NCI-H2029 treated with DMSO at 0.1 percent for 48 hours (cell line): ENCODE measurements at places on chromosomes 7 and 10.
A peak's percentile ranks its signal among the peaks of the same experiment; 100 is the strongest.

GRCh38 chr10:14080795-14081194 is 249.9 kb downstream of the FRMD4A start:
- no peak for DNase-seq

- DNase-seq = no peak
These were observed 11.4 kb downstream of the GGCT start for GRCh38 chr7:30493228-30493627.

DNA sequence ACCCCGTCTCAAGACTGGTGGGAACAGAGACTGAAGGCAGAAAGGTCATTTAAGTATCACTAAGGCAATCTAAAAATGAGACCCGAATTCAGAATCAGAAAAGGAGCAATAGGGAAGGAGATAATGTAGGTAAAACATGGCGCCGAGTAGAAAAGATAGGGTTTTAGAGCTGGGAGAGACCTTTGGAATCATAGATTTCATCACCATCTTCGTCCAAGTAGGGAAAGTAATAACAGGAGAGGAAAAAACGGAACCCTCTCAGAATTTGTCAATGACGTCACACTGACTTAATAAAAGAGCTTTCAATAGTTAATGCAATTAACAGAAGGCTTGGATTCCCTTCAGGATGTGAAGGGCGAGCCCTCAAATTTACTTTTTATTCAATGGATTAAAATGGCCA is 1.0 kb upstream of the UBN2 start:
- DNase-seq = no peak

DNA sequence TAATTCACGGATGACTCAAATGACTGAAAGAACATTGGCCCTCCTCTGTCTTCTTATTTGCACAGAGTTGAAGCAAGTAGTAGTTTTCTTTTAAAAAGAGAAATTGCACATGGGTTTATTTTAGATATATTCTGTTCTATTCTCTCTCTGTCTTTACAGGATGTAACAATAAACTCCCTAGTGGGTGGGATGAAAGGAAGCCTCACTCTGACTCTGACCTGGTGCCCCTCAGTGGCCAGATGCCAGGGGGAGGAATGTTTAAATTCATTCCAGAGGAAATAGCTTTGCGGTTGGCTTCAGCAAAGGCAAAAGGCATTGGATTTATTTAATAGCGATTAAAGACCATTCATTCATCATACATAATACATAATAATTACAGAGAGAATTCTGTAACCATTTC is 156.4 kb upstream of the MTPN start:
- DNase-seq = no peak

DNA sequence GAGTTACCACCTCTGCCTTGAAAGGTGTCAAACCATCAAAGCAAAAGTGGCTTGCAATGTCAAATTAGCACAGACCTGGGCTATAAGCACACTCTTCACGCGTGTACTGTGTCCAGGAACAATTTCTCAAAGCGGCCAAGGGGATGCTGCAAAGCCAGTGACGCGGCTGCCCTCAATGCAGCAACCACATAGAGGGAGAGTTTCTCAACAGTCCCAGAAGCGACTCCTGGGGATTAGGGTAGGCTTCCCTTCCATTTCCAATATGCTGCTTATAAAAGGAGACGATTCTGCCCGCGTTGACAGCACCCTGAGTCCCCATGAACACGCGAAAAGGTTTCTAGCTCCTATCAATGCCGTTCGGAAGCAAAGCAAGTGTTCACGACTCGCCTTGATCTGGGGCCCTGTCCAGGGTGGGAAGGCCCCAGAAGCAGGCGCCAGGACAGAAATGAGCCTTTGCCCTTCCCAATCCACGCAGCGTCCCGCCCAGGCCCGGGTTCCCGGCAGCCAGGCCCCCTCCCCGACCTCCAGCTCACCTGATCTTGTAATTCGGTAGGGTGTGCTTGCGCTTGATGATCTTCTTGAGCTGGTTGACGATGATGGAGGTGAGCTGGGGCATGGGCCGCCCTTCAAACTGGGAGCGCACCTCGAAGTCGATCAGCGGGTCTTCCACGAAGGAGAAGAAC is 1.3 kb downstream of the PDZD8 start:
- no peak for DNase-seq

DNA sequence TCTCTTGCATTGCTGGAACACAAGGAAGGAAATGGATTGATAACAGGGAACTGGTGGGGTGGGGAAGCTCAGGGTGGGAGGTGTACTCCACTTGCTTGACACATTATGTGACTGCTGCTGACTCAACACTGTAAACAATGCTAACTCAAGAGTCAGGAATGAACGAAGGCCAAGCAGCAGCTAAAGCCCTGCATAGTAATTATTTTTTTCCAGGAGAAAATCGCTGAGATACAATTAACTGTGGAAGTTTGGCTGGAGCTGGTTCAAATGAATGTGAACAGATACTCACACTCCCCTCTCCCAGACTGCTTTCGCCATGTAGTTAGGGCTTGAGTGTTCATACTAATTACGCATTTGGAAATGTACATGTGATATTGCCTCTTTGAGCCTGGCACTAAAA is 170.9 kb upstream of the AOAH start:
- DNase-seq = no peak

- DNase-seq = no peak
These were observed 107.9 kb downstream of the JCAD start for GRCh38 chr10:29951441-29951931.

- DNase-seq = no peak
These were observed 108.9 kb upstream of the HDAC9 start for GRCh38 chr7:18386607-18387006.

GRCh38 chr7:159108941-159109652 is 35.6 kb downstream of the VIPR2 start:
- no peak for DNase-seq

DNA sequence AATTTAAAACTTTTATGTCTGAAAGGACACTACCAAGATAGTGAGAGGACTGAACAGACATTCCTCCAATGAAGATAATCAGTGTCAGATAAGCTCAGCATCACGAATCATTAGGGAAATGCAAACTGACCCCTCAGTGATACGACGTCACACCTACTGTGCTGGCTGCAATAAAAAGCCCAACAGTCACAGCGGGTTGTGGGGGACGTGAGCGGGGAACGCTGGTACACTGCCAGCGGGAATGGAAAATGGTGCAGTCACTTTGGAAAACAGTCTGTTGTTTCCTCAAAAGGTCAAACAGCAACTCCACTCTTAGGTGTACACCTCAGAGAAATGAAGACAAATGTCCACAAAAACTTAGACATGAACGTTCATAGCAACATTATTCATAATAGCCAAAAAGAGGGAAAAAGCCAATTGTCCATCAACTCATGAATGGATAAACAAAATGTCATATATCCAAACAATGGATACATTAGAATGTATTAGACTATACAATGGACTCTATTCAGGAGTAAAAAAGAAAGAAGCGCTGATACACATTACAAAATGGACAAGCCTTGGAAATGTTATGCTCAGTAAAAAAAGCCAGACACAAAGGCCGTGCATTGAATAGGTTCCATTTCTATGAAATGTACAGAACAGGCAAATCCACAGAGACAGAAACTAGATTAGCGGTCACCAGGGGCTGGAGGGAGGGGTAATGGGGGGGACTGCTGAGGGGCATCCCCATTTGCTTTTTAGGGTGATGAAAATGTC is 2.4 kb upstream of the ECHS1 start:
- no peak for DNase-seq

GRCh38 chr10:3942937-3943489 is 158.0 kb upstream of the KLF6 start:
- no peak for DNase-seq

DNA sequence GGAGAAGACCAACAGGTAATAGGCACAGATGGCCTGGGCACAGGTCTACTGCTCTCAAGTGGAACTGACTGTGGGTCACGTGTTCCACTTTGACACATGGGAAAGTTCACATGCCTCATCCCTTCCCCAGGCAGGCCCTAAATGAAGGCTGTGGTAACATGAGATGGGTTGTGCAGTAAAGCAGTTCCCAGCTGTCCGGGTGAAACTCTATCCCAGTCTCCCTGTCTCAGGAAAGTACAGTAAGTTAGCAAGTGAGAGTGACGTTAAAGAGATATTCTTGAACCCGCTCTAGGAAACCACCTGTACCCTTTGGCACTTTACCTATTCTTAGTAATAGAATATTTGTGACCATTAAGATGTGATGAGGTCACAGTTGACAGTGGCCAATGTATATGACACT is 343.7 kb upstream of the AOAH start:
- no peak for DNase-seq

GRCh38 chr7:77888998-77889397 is 90.4 kb downstream of the PHTF2 start:
- no peak for DNase-seq

GRCh38 chr7:33892945-33893344 is 12.4 kb upstream of the BMPER start:
- DNase-seq = no peak

GRCh38 chr7:158044482-158044823 is 543.2 kb downstream of the PTPRN2 start:
- no peak for DNase-seq

GRCh38 chr7:80648031-80648600 is 9.7 kb downstream of the CD36 start:
- DNase-seq = no peak

DNA sequence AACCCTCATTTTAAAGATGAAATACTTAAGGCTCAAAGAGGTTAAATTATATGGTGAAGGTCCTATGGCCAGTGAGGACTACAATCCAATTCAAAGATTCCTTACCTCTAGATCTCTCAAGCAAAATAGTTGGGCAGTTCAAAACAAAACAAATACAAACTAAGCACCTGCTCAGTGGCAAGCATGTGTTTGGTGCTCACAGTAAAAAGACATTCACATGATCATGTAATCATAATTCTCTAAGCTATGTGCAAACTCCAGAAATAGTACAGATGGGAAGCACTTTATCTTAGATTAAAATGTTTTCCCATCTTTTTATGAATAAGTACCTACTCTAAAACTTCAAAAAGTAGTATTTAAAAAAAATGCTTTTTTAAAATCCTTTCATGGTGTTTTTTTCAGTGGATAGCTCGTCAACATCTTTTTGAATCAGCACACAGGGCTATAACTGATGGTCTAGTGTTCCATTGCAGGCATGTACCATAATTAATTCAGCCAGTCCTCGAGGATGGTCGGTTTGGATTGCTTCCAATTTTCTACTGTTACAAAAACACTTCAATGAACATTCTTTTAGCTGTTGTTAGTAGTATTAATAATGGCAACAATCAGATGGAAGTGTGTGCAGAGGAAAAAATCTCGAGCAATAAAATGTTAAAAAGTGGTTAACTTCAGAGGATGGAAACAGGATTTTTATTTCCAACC is 58.4 kb downstream of the CHCHD3 start:
- no peak for DNase-seq

DNA sequence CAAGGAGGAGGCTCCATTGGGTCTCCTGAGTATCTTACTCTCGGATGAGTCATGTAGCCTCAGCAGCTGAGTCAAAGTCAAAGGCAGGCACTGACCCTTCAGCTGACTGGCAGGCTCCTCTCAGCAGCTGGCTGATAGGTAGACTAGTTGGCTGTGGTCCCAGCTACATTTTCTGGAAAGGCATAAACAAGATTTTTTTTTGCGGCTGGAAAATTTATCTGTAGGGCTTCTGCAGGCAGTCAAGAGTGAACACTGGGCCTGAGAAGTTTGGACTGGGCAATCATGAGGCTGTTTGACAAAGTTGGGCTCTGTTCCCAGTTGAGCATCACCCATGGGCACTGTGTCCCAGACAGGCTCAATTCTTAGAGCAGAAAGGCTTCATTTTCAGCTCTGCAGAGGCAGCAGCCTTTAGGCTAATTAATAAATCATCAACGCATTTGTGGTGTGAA is 796.2 kb downstream of the CCSER2 start:
- DNase-seq = no peak

GRCh38 chr10:33335551-33335800 is 1.0 kb upstream of the NRP1 start:
- no peak for DNase-seq

DNA sequence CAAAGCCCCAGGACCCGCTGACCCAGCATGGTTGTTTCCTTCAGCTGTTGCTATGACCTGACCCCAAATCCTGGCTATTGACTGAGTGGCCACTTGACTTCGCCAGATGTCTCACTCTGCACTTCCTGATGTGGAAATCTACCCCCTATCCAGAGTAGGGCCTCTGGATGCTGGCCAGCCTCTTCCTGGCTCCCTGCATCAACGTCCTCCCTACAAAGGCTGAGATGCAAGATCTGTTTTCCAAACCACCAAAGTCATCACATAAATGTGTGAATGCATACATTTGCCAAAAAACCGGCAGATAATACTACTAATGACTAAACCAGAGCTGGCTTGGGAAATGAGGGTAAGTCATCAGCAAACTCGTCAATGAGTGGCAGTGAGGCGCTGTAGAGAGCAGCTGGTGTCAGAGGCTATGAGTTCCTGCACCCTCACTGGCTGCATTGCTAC is 70.4 kb downstream of the PYROXD2 start:
- peak; percentile 18 for DNase-seq

DNA sequence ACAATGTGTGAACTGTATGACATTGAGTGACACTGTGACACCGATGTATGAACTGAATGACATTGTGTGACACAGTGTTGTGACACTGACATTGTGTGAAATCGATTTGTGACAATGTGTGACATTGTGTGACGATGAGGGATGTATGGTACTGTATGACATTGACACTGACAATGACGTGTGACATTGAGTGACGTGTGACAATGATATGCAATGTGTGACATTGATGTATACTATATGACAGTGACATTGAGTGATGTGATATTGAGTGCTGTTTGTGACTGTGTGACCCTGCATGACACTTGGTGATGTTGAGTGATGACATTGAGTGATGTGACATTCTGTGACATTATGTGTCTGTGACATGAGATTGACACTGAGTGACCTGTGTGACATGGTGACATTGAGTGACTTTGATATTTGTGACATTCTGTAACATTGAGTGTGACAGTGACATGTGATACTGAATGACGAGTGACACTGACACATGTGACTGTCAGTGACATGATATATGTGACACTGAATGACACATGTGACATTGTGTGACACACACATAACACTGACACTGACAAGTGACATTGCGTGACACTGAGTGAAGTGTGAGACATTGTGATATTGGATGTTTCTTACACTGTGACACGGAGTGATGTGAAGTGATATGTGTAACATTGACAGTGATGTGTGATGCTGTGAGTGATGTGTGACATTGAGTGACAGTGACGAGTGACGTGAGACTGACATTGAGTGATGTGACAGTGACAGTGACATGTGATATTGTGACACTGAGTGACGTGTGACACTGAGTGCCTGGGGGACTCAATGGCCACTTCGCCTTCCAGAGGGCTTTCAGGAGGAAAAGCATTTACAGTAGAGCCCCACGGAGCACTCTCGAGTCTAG is 167.5 kb downstream of the PRKAG2 start:
- DNase-seq = no peak

DNA sequence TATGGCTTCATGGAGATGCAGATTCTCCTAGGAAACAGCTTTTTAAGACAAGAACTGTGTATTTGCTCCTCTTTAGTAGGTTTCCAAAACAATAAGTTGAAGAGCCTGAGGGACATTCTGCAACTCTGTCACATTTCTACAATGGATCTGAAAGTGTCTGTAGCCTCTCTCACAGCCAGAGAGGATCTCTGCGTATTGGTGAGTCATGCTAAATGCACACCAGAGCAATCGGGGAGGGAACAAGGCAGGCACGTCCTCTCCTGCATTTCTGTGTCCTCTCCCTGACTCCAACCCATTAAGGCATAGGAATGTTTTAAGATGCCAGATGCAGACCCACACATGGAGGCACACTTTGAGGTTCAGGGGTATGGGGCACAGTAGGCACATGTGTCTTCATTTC is 1126.4 kb upstream of the GHITM start:
- DNase-seq = no peak

GRCh38 chr7:155361346-155361680 is 63.6 kb downstream of the INSIG1 start:
- DNase-seq = no peak
